Stimulated activated CD8-positive, alpha-beta memory T cell treated with anti-CD3 and anti-CD28 coated beads, Interleukin-15, amount 100 ng/mL, for 1 hour (primary cell): ENCODE measurements at places on chromosomes 5 and 9.

GRCh38 chr9:118595719-118596305 lies 773.4 kb downstream of the BRINP1 start:
- no peak for DNase-seq

GRCh38 chr5:76787237-76787636 lies 31.6 kb upstream of the F2RL1 start:
- DNase-seq = no peak

DNA sequence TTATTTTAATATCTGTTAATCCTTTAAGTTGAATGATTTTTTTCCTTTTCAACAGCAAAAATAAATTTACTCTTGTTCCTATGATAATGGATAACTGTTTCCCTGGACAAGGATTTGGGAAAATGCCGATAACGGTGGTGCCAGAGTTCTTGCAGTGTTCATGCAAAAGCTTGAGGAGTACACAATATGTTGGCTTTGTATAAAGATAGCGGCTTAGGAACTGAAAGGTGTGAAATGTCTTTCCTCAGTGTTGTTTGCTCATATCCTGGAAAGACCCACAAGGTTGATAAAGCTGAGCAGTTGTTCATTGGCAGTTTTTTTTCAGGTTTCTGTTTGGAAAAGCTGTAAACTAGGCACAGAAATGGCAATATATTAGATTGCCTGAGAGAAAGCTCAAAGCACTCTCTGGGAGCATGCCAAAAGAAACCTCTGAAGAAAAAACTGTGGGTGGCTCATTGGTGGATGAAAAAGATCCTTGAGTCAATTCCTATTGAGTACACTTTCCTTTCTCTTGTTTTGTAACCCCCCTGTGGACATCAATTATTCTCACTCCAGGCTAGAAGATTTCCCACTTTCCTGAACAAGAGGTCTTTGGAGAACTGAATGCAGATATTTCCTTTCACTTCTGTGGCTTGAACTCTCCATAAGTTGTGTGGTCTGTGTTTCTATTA lies 117.2 kb upstream of the RGMB start:
- DNase-seq = no peak

- DNase-seq = no peak
These were observed 352.4 kb downstream of the CETN3 start for GRCh38 chr5:90056911-90057705.

DNA sequence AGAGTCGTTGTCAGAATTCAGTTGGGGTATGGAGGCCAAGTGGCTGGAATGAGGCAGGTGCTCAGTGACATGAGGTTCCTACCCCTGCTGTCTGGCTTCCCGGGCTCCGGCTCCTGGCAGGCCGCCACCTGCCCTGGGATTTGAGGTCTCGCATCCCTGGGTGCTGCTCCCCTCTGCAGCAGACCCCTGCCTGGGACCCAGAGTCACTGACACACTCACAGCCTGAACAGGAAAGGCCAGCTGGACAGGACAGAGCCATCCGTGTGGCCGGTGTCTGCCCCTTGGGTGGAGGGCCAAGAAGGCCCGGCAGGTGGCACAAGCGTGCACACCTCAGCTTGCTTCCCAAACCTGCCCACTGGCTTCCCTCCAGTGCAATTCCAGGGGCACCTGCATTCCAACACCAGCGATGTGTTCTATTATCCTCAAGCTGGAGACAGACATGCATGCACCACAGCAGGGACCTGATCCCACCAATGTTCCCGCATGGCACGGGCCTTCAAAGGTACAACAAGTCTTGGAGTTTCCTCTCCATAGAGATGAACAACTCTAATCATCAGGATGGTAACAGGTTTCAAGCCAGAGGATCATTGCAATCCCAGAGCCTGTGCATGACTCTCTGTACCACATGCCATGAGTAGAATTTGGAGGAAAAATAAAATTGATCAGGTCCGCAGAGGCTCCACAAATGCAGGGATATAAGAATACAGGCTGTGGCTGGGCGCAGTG lies 45.6 kb upstream of the RNF130 start:
- DNase-seq = no peak

GRCh38 chr9:16267281-16268066 lies 603.0 kb downstream of the BNC2 start:
- no peak for DNase-seq

GRCh38 chr5:109412981-109413402 lies 3.2 kb upstream of the PJA2 start:
- DNase-seq = no peak

GRCh38 chr9:114000063-114000454 lies 78.0 kb downstream of the AMBP start:
- DNase-seq = no peak

GRCh38 chr9:81314490-81314889 lies 374.9 kb downstream of the TLE1 start:
- no peak for DNase-seq

DNA sequence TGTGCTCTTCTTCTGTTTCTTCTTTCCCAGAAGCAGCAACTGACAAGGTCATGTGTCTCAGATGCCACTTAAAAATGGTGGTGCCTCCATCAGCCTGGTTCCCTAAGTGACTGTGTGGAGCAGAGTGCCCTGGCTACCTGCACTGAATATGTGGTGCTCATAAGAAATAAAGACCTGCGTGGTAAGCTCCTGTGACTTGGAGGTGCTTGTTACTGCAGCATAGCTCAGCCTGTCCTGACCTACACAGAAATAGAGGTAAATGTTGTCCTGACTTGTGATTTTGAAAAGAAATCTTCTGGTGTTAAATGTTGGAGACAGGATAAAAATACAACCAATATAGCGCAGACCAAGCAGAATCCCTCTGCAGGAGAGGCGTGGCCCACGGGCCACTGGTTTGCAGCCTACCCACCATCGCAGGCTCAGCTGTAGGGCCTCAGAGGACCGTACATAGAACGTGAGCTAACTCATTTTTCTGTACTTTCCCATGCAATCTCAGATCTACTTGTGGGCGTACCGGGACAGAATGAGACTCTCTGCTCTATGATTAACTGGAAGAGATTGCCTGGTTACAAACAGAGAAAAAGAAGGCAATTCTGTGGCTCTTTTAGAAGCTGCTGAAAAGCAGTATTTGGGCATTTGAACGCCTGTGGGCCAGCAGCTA lies 79.4 kb upstream of the UNC5A start:
- no peak for DNase-seq

GRCh38 chr5:142587354-142587965 lies 98.4 kb downstream of the FGF1 start:
- DNase-seq = no peak

DNA sequence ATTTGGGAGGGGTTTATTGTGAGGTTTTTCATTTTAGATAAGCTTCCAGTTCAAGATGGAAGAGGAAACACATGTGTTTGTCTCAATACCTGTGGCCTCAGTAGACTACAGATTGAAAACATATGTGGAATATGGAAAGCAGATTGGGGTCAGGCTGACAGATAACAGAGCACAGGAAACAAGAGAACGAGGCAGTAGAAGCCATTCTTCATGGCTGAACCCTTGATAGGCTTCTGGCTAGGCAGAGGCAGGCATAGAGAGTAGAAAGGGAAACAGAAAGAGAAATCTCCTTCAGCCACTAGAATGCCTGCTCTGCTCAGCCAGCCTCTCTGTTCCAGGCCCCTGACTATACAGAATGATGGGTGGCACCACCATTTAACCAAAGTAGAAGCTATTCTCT lies 152.5 kb downstream of the MUSK start:
- no peak for DNase-seq

- DNase-seq = no peak
These were observed 592.2 kb downstream of the ANXA1 start for GRCh38 chr9:73743826-73744225.

- DNase-seq = no peak
These were observed 3.4 kb downstream of the PBX3 start for GRCh38 chr9:125750627-125751011.

DNA sequence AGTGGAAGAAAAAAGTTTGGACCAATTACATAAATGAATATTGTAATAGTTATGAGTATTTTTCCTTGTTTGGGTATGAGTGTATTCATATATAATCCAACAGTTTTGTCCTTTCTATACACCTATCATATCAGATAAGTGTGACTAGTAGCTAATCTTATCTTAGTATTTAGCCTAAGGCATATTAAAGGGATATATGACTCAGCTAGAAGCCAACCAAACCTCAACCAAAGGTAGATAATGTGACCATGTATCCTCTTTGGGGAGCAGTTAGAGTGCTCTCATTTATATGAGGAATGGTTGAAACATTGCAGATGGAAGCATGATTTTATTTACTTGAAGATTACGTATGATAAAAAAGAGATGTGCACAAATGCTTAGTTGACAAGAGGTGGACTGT lies 370.0 kb upstream of the CTNND2 start:
- no peak for DNase-seq

DNA sequence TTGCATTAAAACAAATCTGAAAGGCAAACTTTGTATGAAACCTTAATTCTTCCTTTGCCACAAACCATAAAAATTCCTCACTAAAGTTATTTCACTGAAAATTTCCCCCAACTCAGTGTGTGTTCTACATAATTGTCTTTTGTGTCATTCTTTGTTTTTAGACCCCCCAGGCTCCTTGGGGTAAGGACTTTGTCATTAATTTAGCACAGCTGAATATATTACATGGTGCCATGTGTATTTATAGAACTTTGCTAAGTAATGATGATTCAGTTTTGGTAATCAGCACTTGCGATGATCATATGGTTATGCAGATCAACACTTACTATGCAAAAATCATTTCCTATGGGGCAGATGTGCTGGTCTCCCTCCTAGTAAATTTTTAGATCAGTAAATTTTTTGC lies 712.1 kb upstream of the MEF2C start:
- DNase-seq = no peak

GRCh38 chr5:61308712-61309111 lies 23.3 kb upstream of the ZSWIM6 start:
- DNase-seq = no peak

DNA sequence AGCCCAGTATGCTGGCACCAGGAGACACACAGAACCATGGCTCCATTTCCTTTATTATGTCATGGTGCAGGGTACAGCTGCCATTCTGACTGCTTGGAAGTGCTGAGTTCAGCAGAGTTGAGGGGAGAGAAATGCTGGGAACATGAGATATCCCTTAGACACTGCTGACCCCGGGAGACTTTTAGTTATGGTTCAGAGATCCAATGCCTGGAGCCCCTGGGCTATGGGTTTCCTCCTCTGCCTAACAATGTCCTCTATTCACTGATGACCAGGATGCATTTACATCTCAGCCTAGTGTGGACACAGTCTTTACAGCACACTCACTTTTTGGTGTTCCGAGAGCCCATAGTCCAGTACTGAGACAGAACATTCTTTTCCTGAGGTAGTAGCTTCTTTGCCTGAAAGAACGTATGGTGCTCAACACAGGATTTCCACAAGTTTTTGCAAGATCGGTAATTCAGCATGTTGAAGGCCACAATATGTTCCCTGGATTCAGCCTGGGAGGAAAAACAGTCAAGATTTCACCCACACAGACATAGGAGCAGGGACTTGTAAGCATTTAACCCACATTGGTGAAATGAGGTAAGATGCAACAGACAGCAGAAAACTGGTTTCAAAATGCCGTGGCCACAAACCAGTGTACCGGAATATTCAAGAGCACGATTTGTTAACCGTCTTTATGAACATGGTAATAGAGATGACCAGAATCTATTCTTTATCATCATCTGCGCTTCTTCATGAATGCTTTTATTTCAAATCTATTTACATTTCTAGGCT lies 71.3 kb downstream of the PTPN3 start:
- no peak for DNase-seq

DNA sequence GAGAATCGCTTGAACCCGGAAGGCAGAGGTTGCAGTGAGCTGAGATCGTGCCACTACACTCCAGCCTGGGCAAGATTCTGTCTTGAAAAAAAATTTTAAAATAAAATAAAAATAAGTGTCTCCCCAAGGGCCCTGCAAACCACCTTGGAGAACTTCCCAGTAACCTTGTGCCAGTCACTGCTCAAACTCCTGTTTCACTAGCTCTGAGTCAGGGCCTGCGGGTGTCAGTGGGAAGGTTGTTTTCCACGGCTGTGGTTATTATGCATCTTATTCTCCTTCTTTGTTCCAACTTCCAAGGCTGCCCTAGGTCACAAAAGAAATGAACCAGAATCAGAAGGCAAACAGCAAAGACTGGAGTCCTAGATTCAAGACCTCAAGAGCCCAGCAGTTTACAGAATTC lies 246.7 kb downstream of the ADAMTSL1 start:
- DNase-seq = no peak

DNA sequence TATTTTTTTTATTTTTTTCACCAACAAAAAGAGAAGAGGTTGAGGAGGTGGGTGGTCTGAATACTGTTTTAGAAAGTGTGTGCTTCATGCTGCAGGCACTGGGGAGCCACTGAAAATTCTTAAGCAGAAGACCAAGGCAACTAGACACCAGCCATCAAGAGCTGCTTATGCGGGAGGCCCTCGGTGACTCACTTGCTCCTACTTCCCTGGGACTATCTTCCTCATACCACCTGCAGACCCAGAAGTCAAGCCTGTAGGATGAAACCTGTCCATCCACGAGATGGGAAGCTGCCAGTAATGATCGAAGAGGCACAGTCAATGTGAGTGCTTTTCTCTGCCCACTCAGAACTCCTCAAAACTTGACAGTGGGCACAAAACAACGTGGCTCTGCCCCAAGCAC lies 125.8 kb upstream of the SLC44A1 start:
- no peak for DNase-seq

DNA sequence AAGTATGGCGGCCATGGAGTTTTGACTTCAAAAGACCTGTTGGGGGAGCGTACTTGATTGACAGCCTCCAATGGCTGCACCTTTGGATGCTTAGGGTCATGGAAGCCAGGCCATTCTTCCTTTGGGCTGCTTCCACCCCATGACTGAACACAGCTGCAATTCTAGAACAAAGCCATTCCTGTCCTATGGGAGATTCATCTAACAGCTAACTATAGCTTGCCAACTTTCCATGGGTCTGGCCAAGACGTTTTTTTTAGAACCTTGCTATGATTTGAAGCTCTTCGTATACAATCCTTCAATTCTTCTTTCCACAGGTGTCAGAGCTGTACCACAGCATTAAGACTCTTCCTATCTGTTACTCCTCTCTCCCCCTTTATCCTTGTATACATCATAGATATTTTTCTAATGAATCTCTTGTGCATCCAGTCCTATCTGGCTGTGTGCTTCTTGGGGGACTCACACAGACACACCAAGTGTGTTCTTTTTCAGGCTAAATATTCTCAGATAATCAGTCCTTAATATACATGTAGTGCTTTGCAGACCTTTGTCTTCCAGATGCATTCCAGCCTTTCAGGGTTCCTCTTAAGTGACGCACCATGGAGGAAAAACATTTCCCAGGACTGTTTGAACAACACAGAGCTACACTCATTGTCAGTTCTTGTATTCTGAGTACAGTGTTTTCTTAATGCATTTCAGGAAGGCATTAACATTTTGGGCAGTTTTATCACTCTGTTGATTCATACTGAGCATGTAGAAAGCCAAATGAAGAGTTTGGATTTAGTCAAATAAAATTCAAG lies 198.9 kb downstream of the TAF11L14 start:
- DNase-seq = no peak

DNA sequence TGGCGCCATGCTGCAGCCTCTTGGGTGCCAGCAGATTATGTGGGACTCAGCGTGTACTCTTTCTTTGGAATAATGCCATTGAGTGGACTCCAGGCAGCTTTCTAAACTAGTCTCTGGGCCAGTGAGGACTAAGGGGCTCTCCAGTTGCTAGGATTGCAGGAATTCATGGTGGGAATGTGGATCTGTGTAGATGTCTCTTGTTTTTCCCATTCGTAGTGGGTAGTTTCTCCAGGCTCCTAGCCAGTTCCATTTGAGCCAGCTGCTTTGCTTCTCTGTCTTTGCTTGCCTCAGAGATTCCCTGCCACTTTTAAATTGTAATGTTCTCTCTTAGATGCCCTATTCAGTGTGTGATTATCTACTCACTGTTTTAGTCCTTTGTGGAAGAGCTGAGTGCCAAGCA lies 42.6 kb downstream of the SLF1 start:
- no peak for DNase-seq
